GM10248 (cell line): ENCODE measurements at places on chromosomes 7 and 10.

- DNase-seq = no peak
Measured at GRCh38 chr10:49686651-49687050, 7.2 kb downstream of the C10orf53 start.

DNA sequence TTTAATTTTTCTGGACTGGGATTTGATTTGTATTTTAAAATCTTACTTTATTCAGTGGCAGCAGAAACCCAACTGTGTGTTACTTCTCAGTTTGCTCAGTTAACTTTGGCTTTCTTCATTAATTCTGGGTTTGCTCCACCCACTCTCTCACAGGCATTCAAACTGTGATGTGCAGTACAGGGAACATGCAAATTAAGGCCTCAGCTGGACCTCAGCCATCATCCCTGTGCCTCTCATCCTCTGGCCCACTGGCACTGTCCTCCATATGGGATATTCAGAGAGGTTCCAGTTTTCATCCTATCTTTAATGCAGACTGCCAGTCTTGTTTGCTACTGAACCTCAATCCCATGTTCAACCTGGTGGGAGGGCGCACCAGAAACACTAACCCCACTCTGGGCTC, 743.4 kb upstream of the IGFBP3 start:
- no peak for DNase-seq

DNA sequence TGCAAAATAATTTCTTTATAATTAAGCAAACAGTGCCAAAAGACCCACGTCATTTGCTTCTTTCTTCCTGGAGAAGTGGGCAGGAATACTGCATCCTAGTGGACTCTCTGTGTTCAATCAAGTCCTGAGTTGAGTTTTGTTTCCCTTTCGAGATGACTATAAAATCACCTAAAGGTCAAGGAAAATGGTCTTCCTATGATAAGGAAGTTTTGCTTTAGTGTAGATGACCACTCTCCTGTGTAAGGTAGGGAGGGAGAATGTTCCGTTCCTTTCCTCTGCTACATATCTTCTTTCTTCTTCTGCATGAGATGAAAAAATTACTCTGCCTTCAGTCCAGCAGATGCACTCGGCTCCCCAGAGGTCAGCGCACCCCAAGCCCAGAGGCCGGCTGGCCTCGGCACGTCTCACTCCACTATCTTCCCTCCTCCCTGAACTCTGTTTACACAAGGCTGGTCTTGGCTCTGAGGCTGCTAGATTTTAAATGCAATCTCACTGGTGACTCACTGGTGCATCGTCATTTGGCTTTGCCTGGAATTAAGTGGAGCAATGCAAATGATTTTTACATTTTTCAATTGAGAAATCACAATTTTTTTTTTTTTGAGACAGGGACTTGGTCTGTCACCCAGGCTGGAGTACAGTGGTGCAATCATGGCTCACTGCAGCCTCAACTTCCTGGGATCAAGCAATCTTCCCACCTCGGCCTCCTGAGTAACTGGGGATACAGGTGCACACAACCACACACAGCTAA, 18.6 kb upstream of the VDAC2 start:
- no peak for DNase-seq

GRCh38 chr10:100483876-100484666, 21.3 kb downstream of the WNT8B start:
- DNase-seq = no peak

DNA sequence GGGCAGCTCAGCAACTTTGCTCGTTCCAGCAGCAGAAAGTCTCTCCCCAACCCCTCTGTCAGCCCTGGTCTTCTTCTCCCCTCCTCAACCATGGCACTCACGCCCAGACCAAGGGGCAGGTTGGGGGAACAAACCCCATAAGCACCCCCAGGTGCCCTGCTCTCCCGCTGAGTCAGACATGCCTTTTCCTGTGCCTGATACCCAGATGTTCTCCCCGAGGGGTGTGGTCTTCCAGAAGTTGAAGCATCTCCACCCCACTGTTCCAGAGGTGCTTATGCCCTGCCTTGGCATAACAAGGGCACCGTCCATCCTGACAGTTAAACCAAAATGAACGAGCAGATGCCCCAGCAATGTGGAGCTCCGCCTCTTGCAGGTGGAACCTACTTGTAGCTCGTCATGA, 67.1 kb downstream of the C10orf143 start:
- DNase-seq = no peak
